ENCODE measurements at places on chromosomes 11 and 22.

DNA sequence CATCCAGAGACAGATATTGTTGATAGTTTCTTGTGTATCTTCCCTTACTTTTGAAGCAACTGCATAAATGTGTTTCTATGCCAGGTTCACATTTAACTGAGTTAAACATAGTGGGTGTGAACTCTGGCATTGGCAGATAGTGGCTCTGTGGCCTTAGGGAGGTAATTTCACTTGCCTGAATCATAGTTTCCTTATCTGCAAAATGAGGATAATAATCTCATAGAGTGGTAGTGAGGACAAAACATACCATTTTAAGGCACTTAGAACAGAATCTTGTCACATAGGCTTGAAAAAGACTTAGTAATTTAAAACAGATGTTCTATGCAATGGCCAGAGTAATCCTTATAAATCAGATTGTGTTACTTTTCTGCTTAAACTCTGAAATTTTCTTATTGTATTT, 56.4 kb upstream of the SYN3 start:
- DNase-seq, result no peak

GRCh38 chr11:41508121-41508520, 48.7 kb upstream of the LRRC4C start:
- no peak for DNase-seq

DNA sequence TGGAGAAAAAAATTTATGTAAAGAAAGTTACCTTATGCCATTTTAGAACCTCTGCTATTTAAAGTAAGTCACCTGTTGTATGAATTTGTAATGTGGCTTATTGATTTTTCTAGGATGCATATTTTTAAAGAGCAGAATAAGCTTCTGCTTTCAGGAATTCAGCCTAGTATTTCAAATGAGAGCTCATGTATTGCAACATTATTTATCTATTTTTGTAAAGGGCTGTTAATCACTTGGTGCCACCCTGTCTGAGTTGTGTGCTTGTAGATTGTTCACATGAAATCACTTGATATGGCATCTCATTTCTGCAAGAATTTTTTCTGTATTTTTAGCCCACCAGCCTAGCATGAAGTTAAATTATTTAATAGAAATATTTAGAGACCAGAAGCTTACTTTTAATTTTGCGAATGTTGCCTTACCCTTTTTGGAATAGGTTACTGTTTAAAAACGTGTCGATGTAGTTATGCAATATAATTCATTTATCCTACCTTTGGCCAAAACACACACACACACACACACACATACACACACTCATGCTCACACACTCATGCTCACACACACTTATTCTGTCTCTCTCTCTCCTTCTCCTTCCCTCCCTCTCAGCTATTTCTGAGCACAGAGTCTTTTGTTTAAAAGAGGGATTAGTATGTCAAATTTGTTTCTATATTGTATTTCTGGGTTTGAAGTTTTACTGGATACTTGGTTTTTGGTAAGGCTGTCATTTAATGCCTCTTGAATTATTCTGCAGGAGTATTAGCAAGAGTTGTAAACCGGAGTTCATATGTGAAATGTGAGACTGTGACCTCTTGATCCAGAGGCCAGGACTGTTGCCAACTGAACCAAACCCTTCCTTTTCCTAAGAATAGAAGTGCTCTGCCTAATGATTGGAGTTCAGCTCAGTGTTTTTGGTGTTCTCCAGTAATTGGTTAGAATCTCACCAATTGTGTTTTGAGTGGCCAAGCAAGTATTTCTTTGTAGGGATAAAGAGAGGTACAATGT, 34.4 kb downstream of the YAP1 start:
- no peak for DNase-seq

DNA sequence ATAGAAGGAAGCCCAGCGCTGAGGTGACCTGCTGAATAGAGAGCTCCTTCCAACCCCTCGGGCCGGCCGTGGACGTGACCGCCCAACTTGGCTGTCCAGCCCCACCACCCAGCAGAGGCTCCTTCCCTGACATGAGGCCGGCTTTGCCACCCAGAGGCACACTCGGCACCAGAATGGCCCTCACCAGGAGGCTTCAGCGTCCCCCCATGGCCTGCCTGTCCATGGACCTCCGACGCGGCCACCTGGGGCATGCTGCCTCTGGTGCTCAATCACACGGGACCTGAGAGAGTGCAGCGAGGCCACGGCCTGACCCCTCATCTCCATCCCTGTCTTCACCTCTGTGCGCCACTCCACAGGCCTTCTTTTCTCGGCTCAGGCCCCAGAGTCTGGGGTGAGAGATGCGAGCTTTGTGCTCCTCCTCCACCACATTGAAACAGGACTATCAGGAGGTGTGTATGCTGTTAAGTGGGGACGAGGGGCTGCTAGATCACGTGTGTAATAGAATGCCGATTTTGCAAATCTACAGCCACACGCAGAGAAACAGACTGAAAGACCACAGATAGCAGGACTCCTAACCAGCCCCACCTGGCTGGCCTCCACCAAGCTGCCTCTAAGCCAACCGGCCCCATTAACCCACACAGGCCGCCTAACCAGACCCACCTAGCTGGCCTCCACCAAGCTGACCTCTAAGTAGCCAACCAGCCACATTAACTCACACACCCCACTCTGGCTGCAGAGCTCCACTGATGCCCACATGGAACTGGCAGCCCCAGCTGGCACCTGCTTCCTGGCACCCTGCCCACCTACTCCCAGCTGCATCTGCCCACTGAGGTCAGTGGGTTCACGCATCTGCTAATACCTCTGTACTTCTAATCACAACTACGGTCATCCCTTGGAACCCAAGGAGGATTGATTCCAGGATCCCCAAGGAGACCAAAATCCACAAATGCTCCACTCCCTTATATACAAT, 20.7 kb downstream of the LINC01488 start:
- no peak for DNase-seq

GRCh38 chr11:85977751-85978160, 91.1 kb downstream of the PICALM start:
- no peak for DNase-seq

DNA sequence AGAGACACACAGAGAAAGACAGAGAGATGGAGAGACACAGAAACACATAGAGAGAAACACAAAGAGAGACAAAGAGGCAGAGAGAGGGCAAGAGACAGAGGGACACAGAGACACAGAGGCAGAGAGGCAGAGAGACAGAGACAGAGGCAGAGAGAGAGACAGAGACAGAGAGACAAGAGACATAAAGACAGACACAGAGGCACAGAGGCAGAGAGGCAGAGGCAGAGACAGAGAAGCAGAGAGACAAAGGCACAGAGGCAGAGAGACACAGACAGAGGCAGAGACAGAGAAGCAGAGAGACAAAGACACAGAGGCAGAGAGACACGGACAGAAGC, 6.3 kb downstream of the TNNI2 start:
- no peak for DNase-seq

- no peak for DNase-seq
Measured at GRCh38 chr11:126864934-126865333, 135.6 kb downstream of the KIRREL3 start.

GRCh38 chr11:38460896-38461295, 1862.9 kb upstream of the RAG2 start:
- no peak for DNase-seq

DNA sequence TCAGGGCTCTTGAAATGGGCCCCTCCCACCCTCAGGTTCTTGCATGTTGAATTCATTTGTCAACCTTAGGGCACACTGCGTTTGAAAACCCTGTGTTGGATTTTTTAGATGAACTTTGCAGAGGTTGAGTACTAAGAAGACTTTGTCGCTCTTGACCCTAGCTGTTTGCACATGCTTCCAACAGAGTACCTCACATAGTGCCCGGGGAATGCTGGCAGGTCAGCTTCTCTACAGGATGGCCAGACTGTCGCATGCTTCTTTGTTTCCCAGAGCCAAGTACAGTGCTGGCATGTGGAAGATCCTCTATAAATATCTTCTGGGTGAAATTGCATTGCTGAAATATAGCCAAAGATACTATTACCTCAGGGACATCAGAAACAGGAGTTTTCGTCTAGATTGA, 59.9 kb downstream of the FAT3 start:
- no peak for DNase-seq

DNA sequence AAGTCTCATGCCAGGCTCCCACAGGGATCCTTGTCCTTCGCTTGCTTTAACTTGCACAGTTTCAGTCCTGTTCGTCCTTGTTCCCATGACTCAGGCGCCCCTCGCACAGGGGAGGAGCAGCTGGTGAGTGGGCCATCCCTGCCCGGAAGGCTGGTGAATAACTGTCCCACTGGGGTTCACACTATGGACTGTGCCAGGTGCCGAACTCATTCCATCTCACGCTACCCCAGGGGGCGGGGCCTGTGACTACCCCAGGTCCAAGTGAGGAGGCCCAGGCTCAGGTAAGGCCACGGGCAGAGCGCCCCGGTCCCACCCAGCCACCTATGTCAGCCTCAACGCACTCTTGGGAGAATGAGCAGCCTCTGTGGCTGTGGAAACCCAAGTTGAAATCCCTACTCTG, 7.2 kb upstream of the CARD10 start:
- DNase-seq, result no peak

- no peak for DNase-seq
Measured at GRCh38 chr11:102933627-102934026, 21.9 kb downstream of the MMP13 start.

- DNase-seq, result no peak
Measured at GRCh38 chr22:27913162-27913741, 5.8 kb downstream of the PITPNB start.

- DNase-seq, result no peak
Measured at GRCh38 chr22:30357236-30357570, 396 bp downstream of the CCDC157 start.

DNA sequence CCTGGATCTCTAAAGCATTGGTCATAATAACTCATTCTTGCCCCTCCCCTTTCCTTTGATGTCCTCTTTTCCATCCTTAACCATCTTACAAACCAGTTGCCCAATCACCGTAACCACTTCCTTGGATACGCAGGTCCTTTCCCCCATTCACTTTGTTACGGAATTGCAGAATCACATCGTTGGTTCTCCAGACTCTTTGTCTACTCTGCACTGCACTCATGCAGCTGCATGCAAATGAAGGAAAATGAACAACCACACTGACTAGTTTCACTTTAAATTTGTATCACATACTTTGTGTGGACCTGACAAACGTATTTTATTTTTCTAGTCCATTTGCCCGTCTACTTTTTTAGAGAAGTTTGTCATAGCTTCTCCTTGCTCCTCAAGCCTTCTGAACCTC, 69.9 kb downstream of the SLC5A12 start:
- DNase-seq, result no peak

GRCh38 chr11:111878385-111878848, 548 bp downstream of the FDXACB1 start:
- no peak for DNase-seq

DNA sequence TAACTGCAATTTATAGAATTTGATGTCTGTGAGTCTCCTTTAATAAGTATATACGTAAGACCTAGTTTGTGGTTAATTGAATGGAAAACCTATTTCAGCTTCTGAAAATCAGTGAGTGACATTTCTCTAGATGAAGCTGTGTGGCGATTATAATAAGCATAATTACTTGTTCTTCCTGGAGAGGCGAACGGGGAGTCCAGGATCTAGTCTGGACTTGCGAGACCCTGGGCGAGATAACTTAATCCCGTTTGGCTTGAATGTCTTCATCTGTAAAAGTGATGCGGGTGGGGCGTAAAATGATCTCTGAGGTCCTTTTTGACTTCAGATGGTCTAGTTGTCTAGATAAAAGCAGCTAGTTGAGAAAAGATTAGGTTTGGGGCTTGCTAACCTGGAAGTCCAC, 1.1 kb downstream of the PRRG4 start:
- DNase-seq, result no peak
